ENCODE measurements at places on chromosomes 16 and 17.

DNA sequence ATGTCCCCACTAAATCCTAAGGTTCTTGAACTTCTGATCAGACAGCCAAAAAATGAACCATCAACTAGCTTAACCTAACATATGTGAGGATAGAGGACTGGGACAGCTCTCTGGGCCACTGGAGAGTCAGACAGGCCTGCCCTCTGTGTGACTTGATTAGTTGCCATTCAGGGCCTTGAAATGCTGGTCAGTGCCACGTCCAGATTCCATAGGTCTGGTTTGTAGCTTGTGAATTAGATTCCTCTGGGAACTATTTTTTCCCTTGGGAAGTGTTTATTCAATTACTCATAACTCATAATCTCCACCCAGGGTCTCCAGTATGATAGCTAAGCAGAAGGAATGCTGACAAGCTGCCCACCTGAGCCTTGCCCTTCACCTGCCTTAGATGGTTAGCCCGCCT is 48.2 kb downstream of the IGF2BP1 start:
- no peak for DNase-seq

- no peak for DNase-seq
Observed at GRCh38 chr16:27729516-27730304, 179.8 kb downstream of the KATNIP start.

GRCh38 chr17:74119965-74120364 is 83.5 kb upstream of the RPL38 start:
- no peak for DNase-seq

- no peak for DNase-seq
Observed at GRCh38 chr17:39599665-39600231, 8.0 kb downstream of the NEUROD2 start.

GRCh38 chr17:81483085-81483861 is 29.3 kb downstream of the ACTG1 start:
- DNase-seq, result no peak

- no peak for DNase-seq
Observed at GRCh38 chr16:54216688-54217087, 69.9 kb downstream of the IRX3 start.

DNA sequence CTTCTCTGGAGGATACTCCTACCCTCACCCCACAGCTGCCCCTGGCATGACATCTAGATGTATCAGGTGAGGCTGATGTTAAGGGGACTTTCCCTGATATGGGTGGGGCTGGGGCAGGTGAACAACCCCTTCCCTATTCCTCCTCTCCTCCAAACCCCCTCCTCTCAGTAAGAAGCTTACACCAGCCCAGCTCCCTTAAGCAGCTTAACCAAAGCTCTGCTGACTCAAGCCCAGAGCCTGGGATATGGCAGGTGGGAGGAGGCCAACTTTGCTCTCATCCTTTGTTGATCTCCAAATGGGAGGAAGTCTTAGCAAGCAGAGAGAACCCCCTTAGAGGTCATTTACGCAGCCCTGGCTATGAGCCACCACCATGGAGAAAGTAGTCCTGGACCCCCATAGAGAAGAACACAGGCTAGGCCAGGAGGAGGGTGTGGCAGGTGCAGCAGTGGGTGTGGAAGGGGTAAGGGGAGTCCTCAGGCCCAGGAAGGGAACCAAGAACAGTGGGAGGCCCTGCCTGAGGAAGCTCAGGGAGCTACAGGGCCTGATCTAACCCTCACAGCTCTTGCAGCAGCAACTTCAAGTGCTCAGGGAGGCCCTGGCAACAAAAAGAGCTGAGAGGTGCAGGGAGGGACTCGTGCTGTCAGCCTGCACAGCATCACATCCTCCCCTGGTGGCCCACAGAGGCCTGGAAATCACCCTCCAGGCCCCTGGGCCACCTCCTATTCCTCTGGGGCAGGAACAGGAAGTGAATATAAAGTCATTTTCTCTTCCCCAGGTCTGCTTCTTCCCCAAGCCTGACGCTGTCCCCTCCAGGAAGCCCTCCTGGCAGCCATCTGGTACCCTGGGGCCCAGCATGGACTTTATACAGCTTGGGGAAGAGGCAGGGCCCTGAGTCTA is 2.9 kb downstream of the UNC119 start:
- no peak for DNase-seq

DNA sequence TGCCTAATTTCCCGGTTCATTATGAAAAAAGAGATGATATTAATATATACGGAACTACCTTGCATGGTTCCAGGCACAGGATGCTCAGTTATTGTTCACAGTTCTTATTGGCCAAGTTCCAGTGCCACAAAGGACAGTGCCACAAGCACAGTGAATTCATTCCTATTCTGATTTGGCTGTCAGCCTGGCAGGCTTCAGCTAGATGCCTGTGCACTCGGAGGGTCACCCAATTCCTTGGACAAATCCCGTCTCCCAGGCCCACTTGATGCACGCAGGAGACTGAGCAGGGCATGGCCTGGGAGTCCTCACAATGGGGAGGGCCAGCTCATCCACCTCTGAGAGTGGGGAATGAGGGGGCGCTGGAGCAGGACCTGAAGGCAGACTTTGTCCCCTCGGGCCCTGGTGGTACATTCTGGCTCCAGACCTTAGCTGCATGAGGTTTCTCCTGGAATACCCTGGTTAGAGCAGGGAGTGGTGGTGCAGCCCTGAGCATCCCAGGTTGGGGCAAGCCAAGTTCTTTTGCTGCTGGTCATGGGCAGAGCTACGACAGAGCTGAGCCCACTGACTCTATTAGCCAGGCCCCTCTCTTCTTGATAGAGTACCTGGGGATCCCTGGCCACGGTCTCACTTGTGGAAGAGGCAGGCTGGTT is 41.4 kb downstream of the MIS12 start:
- no peak for DNase-seq

- peak; percentile 54 for DNase-seq
Observed at GRCh38 chr16:82653550-82654511, 27.1 kb downstream of the CDH13 start.

GRCh38 chr17:5941258-5941657 is 128.9 kb upstream of the WSCD1 start:
- no peak for DNase-seq

DNA sequence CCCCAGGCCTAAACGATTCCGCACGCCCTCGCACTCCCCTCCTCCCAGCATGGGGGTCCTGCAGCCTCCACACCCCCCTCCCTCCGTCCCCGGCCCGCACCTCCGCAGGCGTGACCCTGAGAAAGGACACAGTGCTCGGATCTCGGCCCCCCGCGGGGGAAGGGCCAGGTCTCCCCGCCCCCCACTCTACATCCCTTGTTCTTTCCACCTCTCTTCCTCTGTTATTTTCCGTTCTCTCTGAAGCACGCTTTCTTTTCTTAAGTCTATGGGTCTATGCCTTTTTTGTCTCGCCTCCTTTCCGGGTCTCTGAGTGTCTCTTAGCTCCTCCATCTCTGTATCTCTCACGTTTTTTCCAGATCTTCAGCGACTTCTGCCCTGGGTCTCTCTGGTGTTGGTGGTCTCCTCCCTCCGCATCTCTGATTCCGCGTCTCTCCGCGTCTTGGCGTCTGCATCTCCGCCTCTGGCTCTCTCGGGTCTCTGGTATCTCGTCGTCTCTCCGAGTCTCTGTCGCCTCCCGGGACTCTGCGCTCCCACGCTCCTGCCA is 2.1 kb upstream of the HES7 start:
- DNase-seq, result no peak

DNA sequence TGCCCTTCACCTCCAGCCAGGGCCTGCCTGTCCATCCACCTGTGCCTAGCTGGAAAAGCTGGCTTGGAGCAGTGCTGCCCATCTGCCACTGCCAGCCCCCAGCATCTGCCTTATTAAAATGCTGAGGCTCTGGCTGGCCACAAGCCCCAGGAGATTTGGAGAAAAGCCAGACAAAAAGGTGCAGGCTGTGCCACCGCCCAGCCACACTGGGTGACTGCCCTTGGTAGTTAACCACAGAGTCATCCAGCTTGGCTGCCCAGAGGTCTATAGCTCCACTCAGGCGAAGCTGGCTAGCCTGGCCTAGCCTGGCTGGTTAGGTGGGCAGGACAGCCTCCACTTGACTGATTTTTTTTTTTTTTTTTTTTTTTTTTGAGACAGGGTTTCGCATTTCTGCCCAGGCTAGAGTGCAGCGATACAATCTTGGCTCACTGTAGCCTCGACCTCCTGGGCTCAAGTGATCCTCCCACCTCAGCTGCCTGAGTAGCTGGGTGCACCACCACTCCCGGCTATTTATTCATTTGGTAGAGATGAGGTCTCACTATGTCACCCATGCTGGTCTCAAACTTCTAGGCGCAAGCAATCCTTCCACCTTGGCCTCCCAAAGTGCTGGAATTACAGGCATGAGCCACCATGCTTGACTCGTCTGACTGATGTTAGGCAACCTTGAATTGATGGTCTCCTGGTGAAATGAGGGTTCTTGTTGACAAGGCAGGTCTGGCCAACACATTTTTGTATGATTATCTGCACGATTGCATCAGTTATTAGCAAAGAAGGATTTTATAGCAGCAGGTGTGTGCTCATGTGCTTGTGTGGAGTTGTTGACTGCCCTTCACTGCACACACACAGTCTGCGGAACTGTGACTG is 103.8 kb downstream of the RAB11FIP4 start:
- DNase-seq, result peak; percentile 35

- peak; percentile 6 for DNase-seq
Observed at GRCh38 chr17:37742116-37742761, 2.6 kb downstream of the HNF1B start.

DNA sequence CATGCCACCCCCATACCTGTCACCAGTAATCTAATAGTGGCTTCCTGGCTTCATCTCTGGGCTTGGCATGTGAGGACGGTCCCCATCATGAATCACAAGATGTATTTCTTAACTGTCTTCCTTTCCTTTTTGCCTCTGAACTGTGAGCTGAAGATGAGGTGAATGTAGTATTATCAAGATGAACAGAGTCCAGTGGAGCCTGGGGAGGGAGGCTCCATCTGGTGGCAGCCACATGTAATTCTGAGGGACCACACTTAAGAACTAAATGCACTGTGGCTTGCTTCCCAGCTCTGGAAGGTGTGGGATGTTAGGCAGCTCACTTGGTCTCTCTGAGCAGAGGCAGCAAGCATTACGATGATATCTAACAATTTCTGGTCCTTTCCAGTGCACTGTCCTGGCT is 354.9 kb upstream of the ASIC2 start:
- no peak for DNase-seq

DNA sequence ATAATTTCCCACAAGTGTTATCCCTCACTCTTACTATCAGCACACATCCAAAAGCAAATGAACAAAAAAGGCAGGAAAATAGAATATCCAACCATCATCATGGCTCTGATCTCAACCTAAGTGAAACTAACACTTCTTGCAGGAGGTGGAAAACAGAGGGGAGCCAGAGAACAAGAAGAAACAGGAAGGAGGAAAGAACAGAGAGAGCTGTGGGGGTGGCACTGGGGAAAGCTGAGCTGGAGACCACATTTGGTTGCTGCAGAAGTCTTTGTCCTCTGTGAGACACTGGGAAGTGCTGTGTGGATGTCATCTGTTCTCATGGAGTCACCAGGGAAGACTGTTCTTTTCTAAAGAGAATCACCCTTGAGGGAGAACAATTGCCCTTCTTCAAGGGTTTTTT is 34.7 kb downstream of the GRB7 start:
- DNase-seq, result no peak

Data from LoVo (cell line).